ENCODE measurements at places on chromosomes 5 and 9. TPM values are rescaled to one million over a fixed set of nuclear protein-coding genes. Genes with fewer than 3 reads are reported as not detected.

- no peak for DNase-seq
Measured at GRCh38 chr9:112809351-112809848, 58.8 kb downstream of the SNX30 start.

GRCh38 chr9:18941060-18941740, 91.8 kb downstream of the SAXO1 start:
- no peak for DNase-seq

DNA sequence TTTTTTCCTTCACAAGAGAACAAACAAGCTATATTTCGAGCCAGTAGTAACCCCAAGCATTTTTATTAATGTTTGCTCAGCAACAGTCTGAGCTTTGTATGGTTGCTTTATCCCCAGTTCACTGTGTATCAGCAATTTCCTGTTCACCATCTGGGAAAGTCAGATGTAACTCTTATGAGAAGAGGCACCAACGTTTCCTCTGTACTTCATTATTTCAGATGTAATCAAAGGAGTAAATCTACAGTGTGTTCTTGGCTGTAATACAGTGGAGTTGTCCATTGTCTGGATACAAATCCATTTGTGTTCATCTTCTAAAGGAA, 340.2 kb downstream of the ARRDC3 start:
- peak; percentile 99 for DNase-seq

The PLPP7 gene
- 1.1 TPM for total RNA-seq

- no peak for DNase-seq
Measured at GRCh38 chr9:69817202-69817601, 3.4 kb upstream of the CFAP95 start.

GRCh38 chr9:138063033-138063432, 185.5 kb downstream of the CACNA1B start:
- DNase-seq: no peak

- no peak for DNase-seq
Measured at GRCh38 chr9:91176426-91176825, 185.3 kb downstream of the AUH start.

The PRDM9 gene
- total RNA-seq: not detected

The RNF183 gene
- not detected for total RNA-seq

The NSMF gene
- total RNA-seq: 25.5 TPM

The PCDHGA1 gene
- 0.67 TPM for total RNA-seq

DNA sequence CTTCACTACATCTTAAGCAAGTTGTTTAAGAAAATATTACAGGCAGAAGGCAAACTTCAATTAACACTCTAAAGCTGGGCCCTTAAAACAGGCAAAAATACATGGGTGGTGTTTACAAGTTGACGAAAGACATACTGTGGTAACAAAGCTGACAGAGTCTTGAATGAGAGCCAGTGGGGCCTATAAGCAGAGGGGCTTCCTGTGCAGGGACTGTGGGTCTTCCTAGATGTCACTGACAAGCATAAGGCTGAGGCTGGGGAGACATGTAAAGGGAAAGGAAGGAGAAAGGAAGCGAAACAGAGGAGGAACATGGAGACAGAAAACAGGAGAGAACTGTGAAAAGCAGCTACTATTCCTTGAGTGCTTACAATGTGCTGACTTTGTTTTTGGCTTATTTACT, 308.0 kb upstream of the RPS23 start:
- DNase-seq: no peak

- DNase-seq: no peak
Measured at GRCh38 chr5:42285230-42285629, 138.0 kb upstream of the GHR start.

The PTPN3 gene
- 7.1 TPM for total RNA-seq

DNA sequence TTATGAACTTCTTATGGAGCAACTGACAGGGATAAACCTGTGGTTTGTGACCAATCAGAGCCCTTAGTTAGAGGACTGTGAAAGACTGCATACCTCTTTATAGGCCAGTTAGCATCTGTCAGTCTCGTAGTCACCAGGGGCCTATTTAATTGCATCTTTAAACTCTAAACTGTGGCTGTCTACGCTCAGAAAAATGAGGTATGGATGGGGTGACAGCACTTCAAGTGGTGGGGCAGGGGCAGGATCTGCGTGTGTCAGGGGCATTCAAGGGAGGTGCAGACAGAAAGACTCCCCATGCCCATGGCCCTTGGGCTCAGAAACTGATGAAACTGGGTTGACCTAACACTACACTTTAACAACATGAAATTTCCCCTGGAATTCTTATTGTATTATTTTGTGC, 132.6 kb upstream of the TBCA start:
- DNase-seq: no peak

The RASGRF2 gene
- not detected for total RNA-seq

DNA sequence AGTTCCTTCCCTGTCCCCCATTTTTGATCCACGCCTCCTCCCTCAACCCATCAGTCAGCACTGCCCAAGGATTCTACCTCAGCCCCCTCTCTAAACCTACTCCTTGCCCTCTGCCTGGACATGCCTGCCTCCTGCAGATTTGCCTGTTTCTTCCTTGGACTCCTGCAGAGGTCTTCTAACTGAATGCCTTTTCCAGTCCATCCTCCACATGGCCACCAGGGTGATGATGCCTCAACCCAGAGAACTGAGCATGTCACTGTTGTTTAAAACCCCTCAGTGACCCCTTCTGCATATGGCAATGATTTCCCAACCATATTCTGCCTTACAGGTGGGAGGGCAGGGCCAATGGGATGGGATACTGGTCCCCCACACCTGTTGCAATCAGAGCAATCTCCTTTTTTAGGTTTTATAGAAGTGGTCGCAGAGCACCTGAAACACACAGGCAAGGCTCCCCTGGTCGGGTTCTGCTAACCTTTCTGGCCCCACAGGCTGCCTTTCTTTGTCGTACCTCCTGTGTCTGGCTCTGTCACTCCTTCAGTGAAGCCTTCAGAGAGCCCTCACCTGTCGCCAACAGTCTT, 9.3 kb downstream of the PHYKPL start:
- no peak for DNase-seq

DNA sequence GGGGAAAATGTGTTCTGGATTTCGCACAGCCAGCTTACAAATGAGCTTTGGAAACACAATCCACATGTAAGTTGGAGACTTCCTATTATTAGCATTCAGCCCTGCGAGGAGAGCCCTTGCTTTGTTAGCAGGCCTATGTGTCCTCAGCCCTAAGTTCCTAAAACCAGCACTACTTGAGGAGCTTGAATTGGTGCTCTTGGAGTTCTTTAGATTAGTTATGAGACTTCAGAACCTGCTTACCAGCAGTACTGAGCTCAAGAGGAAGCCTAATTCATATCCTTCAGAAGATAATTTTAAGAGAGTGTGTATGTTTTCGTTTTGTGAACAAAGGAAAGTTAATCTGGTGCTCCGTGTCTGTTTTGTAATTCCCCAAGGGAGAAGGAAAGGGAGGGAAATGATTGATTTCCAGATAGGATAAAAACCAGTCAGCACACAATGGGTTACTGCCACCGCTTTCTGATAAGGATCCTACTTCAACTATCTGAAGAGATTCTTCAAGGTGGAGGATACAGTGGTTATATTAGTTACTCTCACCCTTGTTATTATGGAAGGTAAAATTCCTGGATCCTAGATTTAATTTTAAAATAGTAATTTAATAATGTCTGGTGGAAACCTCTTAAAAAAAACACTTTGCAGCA, 35.2 kb downstream of the PIK3R1 start:
- no peak for DNase-seq

GRCh38 chr9:91164724-91165520, 196.8 kb downstream of the AUH start:
- DNase-seq: peak; percentile 62

GRCh38 chr9:90307167-90307833, 335.3 kb downstream of the DIRAS2 start:
- DNase-seq: no peak

GRCh38 chr9:75106857-75107256, 18.5 kb downstream of the OSTF1 start:
- no peak for DNase-seq
